ENCODE measurements at places on chromosomes 12 and 14.

DNA sequence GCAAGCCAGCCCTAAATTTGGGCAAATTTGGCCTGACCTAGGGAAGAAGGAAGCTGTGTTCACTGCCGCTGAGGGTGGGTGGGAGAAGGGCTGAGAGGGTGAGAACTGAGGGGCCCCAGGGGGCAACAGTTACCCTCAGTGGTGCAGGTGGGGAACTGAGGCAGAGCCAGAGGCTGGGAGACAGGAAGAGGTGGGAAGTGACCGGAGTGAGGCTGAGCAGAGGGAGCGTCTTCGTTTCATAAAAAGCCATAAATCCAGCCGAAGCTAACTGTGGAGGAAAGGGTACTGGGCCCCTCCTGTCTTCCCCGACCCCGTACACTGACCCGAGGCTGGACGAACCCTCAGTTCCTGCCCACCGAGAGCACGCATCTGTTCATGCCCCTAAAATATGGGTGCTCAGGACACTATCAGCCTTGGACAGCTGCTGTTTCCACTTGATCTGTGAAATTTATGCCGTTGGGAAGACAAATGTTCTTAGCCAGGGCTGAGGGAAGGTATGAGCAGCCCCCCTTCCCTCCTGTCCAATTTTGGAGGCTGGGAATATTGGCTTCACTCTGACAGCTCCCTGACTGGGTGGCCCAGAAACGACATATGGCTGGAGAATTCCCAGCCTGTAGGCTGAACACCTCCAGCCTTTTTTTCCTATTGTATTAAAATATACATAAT lies 116.5 kb downstream of the KIF26A start:
- DNase-seq = no peak

DNA sequence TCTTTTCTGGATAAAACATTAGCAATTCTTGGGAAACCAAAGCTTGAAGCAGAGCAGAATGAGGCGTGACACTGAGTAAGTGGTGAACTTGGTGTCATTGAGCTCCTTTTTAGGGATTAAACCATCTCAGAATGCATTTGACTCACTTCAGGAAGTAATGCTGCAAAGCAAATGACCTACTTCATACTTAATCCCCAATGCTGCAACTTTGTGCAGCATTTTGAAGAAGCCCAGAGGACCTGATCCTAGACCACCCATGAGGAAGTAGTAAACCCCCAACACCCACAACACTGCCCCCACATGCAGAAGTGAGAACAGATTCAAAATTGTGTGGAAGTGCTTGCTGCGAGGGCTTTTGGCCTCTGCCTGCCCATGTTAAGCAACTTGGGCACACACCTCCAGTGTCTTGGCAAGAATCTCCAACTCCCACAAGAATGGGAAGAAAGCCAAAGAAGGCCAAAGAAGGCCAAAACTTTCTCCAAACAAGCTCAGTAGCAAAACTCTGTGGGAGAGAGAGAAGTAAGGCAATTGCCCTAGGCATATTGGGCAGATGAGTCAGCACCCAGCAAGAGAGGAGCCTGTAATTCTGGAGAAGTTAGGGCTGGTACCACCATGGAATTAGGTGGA lies 69.2 kb upstream of the ETV6 start:
- DNase-seq = no peak

- DNase-seq = peak; percentile 88
These were observed at the start of gene TMEM106C for GRCh38 chr12:47963340-47964040. Gene TMEM106C (plus strand): TSS chr12:47963596. CDS start chr12:47964237, 641 bp downstream.

GRCh38 chr14:58426670-58427280 lies 556 bp downstream of the TIMM9 start:
- DNase-seq = peak; percentile 39

GRCh38 chr12:66541426-66541825 lies 137.4 kb downstream of the GRIP1 start:
- no peak for DNase-seq
